ENCODE measurements at places on chromosomes 12 and 14.

- DNase-seq, result no peak
Observed at GRCh38 chr12:8052679-8053078, 13.5 kb downstream of the C3AR1 start.

- peak; percentile 86 for DNase-seq
Observed at GRCh38 chr14:76977793-76978720, 50.5 kb downstream of the IRF2BPL start.

- DNase-seq, result no peak
Observed at GRCh38 chr12:111581434-111582132, 17.5 kb downstream of the ATXN2 start.

- DNase-seq, result no peak
Observed at GRCh38 chr12:89211456-89211855, 140.8 kb downstream of the DUSP6 start.

DNA sequence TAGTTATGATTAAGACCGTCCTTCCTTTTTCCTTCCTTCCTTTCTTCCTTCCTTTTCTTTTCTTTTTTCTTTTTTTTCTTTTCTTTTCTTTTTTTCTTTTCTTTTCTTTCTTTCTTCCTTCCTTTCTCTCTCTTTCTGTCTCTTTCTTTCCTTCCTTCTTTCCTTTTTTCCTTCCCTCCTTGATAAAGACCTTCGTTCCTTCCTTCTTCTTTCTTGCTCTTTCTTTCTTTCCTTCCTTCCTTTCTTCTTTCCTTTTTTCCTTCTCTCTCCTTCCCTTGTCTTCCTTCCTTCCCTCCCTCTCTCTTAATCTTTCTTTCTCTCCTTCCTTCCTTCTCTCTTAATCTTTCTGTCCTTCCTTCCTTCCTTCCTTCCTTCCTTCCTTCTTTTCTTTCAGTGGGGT is 130.9 kb downstream of the PAPOLA start:
- DNase-seq, result no peak

GRCh38 chr14:103519837-103520212 is 2.8 kb downstream of the CKB start:
- no peak for DNase-seq

- DNase-seq, result no peak
Observed at GRCh38 chr14:70731447-70732239, 77.7 kb downstream of the MAP3K9 start.

DNA sequence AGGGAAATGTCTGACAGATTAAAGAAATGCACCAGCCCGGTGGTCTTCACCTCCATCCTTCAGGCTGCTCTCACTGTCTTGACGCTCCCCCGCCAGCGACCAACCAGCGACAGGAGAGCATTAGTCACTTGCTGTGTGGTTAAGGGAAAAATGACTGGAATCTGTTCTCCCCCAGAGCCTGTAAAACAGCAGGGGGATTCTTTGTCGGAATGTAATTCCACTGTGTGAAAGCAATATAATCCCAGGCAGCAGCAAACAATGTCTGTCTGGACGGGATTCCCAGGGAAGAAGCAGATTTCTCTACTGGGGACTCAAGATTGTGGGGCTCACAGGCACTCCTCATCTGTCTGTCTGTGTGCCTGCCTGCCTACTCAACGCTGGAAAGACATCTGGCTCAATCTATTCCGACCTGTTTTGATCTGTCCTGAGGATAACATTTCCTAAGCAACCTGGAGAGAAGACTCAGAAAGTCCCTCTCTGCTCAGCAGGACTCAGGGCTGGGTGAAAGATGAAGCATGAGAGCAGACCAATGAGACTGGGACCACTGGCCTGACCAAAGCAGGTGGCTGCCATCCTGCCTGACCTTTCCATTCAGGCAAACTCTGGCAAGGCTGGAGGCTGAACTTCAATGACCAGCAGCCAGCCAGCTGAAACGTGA is 54.6 kb downstream of the NUAK1 start:
- no peak for DNase-seq

DNA sequence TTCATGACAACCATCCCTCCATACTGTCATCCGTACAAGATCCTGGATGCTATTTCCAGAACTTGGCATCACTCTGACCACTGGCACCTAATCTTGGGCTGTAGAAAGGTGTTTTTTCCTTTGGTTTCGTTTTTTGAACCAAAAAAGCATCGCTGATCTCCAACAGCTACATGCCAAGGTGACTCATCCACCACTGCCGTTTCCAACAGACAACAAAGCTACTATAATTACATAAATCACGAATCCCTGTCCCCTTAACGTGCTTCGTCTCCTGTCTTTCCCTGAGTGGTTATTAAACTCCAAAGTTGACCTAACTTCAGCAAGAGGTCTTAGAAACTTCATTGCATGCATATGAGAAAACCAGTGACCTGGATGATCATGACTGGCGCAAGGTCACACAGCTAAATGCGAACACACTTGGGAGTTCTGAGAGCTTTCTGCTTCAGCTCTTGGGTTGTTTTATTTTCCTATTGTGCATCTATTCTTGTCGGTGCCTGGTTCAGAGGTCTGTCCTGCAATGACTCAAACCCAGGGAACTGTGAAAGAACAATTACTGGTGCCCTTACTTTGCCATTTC is 99.9 kb downstream of the PPM1H start:
- DNase-seq, result no peak

DNA sequence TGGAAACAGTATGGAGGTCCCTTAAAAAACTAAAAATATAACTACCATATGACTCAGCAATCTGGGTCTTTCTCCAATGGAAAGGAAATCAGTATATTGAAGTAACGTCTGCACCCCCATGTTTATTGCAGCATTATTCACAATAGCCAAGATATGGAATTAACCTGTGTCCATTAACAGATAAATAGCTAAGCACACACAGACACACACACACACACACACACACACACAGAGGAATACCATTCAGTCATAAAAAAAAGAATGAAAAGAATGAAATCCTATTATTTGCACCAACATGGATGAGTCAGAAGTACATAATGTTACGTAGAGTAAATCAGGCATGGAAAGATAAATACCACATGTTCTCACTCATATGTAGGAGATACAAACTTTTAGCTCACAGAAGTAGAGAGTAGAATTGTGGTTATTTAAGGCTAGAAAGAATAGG is 4.7 kb downstream of the KLRK1 start:
- no peak for DNase-seq

DNA sequence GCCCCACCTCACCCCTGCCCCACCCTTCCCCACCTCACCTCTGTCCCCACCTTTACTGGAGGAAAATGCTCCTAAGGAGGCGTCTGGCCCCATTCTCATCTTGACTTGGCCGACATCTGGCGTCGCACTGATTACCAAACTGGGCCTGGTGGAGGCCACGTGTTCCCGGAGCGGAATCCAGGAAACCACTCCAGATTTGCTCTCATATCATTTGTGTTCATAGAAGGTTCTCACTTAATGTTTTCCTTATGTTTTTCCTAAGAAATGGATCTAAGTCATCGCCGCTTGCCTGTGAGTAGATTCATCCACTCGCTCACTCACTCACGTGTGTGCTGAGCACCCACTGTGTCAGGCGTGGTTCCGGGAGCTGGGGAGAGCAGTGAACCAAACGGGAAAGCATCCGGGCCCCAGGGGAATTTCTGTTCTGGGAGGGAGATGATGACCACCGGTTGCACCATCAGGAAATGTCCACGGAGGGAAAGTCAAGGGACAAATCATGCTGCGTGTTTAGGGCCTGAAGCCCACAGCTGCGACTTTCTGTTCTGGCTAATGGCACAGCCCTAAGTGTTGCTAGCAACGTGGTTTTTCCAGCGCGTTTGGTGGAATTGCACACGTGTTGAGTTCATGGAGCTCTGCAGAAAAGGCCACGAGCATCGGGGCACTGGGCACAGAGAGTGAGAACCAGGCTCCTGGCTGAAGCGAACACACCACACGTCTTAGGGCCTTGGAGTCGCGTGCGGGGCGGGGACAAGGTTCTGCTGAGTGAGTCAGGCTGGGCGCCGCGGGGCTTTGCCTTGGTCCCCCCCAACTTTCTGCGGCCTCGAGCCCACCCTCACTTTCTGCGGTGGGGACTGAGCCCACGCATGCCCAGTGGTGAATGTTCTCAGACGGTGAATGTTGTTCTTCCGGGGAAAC is 57.7 kb downstream of the ADGRD1 start:
- no peak for DNase-seq

DNA sequence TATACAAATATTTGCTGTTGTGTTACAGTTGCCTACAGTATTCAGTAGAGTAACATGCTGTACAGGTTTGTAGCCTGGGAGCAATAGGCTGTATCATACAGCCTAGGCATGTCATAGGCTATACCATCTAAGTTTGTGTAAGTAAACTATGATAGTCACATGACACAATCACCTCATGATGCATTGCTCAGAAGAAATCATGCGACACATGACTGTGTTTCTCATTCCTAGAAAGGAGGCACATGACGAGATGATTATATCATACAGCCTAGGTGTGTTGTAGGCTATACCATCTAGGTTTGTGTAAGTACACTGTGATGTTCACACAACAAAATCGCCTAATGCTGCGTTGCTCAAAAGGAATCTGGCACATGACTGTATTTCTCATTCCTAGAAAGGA is 31.9 kb downstream of the NOPCHAP1 start:
- no peak for DNase-seq

- DNase-seq, result no peak
Observed at GRCh38 chr14:74508292-74508731, 14.7 kb downstream of the ISCA2 start.
